ENCODE measurements at places on chromosomes 2 and 18.

DNA sequence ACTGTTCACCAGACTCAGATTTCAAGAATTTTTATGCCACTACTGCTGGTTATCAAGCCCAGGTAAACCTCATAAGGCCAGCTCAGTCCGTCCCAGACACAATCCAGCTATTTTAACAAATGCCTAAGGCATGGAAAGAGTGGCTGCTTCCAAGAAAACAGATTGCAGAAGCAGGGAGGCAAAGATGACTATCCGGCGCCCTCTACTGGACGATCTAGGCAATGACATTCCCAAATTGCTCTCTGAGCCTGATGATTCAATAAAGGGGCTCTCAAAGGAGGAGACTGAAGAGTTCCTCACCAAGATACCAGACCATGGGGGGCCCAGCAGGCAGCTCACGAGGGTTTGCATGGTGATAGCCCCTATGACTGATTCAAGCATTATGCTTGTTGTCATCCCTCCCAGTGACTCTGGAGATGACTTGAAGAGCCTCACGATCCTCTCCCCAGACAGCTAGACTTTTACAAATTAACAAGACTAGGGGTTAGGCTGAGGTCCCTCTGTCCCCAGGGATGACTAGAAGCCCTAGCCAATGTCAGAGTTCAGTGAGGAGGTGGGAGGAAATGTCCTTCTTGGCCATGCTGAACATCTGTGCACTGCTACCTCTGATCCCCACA lies 25.0 kb downstream of the SERPINB8 start:
- peak; percentile 45 for DNase-seq

- no peak for DNase-seq
Observed at GRCh38 chr18:32349728-32350395, 120.8 kb downstream of the GAREM1 start.

- DNase-seq, result no peak
Observed at GRCh38 chr2:62197925-62198633, 2.2 kb downstream of the B3GNT2 start.

GRCh38 chr18:27942706-27943105 lies 234.2 kb downstream of the CDH2 start:
- no peak for DNase-seq

DNA sequence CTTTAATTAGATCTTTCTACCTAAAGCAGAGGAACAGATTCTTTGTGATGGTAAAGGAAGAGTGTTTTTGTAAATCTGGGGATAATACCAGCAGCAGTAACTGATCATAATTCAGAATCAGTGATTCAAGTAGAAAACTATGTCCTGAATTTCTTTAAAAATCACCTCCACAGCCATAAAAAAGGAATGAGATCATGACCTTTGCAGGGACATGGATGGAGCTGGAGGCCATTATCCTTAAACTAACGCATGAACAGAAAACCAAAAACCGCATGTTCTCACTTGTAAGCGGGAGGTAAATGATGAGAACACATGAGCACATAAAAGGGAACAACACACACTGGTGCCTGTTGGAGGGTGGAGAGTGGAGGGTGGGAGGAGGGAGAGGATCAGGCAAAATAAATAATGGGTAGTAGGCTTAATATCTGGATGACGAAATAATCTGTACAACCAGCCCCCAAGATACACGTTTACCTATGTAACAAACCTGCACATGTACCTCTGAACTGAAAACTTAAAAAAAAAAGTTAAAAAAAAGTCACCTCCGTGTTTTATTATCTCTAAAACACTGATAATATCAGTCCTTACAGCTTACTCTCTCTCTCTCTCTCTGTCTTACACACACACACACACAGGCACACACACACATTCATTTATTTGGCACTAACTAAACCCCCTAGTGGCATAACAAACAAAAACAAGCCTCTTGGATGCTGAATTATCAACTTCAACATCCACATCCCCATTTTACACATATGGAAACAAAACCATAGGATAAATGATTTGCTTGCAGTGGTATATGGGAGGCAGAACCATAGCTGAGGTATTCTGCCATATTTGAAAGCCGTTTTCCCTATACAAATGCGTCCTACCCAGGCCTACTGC lies 1.4 kb downstream of the TM4SF20 start:
- no peak for DNase-seq

- no peak for DNase-seq
Observed at GRCh38 chr2:222250313-222250712, 48.5 kb downstream of the PAX3 start.

GRCh38 chr18:8821083-8821465 lies 115.7 kb downstream of the MTCL1 start:
- DNase-seq, result no peak

DNA sequence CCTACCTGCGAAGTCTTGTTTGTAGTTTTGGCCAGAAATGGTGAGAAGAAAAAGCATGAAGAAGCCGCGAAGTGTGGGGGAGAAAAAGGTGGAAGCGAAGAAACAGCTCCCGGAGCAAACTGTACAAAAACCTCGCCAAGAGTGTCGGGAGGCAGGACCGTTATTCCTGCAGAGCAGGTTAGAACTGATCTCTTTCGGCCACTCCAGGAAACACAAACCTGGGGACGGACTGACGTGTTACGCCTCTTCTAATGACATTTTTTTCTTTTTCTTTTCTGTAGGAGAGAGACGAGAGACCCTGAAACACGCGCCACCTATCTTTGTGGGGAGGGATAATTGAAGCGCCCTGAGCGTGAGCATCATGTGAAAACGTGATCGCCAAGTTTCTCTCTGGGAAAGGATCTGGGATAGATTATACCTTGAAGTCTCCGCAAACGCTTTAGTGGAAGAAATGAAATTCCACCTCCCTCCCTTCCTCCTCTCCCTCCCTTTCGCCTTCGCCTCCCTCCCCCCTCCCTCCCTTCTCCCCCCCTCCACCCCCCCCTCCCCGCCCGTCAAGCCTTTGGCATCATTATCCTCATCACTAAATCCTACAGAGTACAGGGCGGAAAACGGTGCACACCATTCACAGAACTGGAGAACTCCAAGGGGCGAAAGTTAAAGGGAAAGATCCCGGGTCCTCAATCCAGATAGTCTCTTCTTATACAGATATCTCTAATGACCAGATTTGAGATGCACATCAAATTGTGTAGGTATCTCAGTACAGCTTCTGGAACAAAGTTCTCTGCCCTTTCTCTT lies at the start of gene ZEB2:
Gene ZEB2, minus strand, starts transcription at position 186 of the 798 bp plus-strand sequence. CDS start 2,769 bp downstream, outside the sequence.
- DNase-seq, result peak; percentile 28

DNA sequence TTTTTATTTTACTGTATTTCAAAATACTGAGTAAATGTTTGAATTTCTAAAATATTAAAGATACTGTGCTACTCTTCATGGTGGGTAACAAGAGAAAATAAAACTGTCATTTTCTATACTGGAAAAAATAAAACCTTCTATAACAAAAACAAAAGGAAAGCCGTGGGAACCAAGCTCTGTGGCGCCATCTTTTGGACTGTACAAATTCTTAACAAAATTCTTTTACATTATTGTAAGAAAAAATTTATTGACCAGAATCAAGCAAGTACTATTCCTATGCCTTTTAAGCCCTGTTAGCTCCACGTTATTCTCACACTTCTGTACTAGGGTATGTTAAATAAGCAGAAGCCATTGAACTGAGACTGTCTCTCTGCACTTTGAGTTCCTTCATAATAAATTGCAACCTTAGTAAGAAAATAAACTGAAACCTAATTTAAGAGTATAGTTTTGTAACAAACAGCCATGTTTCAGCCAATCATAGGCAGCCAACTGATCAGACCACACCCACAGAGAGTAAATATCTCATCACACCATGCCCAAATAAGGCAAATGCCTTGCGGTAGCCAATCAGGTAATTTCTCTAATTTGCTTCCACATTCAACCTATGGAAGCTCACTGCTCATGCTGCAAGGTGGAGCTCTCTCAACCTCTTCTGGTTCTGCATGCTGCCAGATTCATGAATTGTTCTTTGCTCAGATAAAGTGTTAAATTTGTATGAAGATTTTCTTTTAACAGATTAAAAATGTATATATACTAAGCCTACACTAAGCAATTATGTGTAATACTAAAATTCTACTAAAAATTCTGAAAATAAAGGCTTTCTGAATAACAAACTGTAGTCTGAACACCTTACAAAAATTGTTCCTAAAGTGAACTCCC lies 42.2 kb downstream of the HIBCH start:
- no peak for DNase-seq

DNA sequence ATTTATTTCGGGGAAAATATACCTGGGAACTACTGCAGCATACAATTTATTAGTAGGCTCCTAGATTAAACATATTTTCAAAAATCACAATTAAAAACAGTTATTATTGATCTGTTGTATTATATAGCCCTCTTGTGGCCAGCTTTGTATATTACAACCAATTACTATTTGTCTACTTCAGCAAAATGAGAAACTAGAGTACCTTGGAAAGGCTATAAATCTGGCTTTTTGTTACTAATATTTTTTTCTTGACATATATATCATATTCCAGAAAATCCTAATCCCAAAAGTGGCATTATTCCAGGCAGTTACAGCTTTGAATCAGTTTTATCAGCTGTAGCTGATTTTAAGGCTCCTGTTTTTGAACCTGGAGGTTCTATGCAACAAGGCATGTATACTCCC lies 101.2 kb downstream of the UBR3 start:
- DNase-seq, result no peak

GRCh38 chr2:110946902-110947301 lies 173.8 kb upstream of the BCL2L11 start:
- no peak for DNase-seq

GRCh38 chr2:73564986-73565385 lies 77.2 kb downstream of the NAT8 start:
- no peak for DNase-seq

GRCh38 chr2:237743561-237744269 lies 54.9 kb upstream of the RBM44 start:
- DNase-seq, result no peak

GRCh38 chr2:47903781-47904490 lies 2.4 kb downstream of the FBXO11 start:
- DNase-seq, result no peak

DNA sequence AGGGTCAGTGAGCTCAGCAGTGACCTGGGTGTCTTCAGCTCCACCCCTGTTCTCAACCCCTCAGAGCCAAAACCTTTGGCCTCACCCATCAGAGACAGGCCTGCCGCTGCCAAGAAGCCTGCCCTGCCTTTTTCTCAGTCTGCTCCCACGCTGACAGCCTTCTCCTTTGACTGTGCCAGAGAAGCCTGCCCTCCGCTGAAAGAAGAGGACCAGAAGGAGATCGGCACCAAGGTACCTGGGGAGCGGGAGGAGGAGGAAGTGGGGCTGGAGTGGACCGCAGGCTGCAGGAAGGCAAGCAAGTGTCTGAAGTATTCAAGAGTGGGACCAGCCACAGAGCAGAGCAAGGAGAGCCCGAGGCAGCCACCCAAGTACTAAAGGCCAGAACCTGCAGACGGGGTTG lies 33.2 kb downstream of the TOGARAM2 start:
- DNase-seq, result peak; percentile 47

DNA sequence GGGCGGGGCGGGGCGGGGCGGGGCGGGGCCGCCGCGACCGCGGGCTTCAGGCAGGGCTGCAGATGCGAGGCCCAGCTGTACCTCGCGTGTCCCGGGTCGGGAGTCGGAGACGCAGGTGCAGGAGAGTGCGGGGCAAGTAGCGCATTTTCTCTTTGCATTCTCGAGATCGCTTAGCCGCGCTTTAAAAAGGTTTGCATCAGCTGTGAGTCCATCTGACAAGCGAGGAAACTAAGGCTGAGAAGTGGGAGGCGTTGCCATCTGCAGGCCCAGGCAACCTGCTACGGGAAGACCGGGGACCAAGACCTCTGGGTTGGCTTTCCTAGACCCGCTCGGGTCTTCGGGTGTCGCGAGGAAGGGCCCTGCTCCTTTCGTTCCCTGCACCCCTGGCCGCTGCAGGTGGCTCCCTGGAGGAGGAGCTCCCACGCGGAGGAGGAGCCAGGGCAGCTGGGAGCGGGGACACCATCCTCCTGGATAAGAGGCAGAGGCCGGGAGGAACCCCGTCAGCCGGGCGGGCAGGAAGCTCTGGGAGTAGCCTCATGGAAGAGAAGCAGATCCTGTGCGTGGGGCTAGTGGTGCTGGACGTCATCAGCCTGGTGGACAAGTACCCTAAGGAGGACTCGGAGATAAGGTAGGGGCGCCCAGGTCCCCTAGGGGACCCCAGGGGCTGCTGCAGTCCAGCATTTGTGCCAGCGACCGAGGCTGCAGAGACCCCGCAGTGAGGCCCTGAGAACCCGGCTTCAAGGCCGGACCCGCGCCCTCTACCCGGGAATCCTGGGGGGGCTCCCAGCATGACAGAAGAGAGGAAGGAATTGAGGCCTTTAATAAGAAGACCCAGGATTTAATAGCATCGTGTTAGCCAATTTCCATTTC lies at the start of gene KHK:
Gene KHK, plus strand, starts transcription at position 49 of the 870 bp plus-strand sequence. Its CDS starts 488 bp downstream, at position 537.
- DNase-seq, result no peak

- DNase-seq, result no peak
Observed at GRCh38 chr2:169965495-169965894, 138.2 kb downstream of the UBR3 start.

GRCh38 chr2:70247364-70248180 lies 856 bp downstream of the TIA1 start:
- no peak for DNase-seq

DNA sequence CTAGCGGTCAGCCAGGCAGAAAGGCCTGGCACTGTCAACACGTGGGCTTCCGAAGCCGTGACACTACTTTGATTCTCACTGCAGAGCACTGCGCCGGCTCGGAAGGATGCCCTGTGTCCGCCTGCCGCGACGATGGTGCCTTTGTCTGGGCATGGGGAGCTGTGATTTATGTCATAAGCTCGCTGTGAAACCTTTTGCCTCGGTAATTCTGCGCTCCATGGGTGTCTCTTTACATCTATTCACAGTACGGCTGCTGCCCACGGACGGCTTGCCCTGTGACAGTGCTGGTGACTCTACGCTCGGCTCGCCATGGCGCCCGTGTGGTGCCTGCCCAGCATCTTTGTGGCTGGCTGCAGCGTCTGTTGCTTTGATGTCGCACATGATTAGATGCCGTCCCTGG lies 43.1 kb upstream of the GBX2 start:
- no peak for DNase-seq

- DNase-seq, result no peak
Observed at GRCh38 chr18:52339891-52340371, at the start of gene DCC. Gene DCC (plus strand): TSS chr18:52340197. CDS start chr18:52340788, 591 bp downstream.

- DNase-seq, result no peak
Observed at GRCh38 chr2:214839464-214839863, 30.0 kb upstream of the BARD1 start.

DNA sequence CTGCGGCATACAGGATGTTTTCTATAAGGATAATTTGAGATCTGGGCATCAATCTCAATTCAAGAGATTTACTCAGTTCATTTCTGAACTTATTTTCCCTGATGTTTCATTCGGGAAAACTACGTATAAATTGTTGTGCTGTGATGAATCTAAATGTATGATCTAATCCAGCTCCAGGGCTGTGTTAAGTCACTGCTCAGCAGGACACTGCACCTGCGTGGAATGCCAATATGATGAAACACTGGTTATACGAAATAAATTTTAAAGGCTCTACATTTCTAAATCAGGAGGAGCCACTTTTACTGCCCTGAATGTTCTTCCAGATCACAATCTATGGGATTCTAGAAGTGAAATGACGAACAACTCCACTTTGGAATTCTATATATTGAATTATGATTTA lies 259.0 kb downstream of the HNMT start:
- no peak for DNase-seq

GRCh38 chr2:29174937-29175336 lies 59.7 kb downstream of the CLIP4 start:
- DNase-seq, result no peak

Data from activated naive CD4-positive, alpha-beta T cell treated with Interleukin-2 at 50 U/mL for 16 hours (primary cell).